ENCODE measurements at places on chromosomes 5 and 9. TPM values are rescaled to one million over a fixed set of nuclear protein-coding genes. Genes with fewer than 3 reads are reported as not detected.

Gene TMOD1
- total RNA-seq, result 1.6 TPM

DNA sequence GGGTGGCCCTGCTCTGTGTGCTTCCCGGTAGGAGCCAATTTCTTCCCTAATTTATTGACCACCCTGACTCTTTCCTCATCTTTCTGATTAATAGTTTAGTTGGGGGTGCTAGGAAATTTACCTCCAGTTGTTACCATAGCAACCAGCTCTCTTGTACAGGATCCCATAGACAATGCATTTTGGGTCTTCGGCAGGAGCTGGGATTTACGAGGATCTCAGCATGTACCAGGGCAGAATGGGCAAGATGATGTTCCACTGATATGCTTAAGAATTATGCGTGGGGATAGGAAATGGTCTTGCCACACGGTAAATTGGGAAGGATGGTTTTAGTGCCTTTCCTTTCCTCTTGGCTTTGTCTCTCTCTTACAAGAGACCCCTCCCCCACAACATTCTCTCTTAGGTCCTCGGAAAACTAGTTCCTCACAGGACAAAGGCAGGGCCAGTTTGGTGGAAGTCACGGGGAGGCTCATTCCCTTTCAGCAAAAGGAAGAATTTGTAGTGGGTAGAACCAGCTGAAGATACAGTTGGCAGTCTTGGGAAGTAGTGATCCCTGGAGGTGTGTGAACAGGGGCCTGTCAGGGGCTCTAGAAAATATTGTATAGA is 133.4 kb upstream of the SHB start:
- no peak for DNase-seq

Gene FBP1
- 2.3 TPM for total RNA-seq

Gene NUTM2G
- not detected for total RNA-seq

Gene PCDHGA4
- 2.1 TPM for total RNA-seq

DNA sequence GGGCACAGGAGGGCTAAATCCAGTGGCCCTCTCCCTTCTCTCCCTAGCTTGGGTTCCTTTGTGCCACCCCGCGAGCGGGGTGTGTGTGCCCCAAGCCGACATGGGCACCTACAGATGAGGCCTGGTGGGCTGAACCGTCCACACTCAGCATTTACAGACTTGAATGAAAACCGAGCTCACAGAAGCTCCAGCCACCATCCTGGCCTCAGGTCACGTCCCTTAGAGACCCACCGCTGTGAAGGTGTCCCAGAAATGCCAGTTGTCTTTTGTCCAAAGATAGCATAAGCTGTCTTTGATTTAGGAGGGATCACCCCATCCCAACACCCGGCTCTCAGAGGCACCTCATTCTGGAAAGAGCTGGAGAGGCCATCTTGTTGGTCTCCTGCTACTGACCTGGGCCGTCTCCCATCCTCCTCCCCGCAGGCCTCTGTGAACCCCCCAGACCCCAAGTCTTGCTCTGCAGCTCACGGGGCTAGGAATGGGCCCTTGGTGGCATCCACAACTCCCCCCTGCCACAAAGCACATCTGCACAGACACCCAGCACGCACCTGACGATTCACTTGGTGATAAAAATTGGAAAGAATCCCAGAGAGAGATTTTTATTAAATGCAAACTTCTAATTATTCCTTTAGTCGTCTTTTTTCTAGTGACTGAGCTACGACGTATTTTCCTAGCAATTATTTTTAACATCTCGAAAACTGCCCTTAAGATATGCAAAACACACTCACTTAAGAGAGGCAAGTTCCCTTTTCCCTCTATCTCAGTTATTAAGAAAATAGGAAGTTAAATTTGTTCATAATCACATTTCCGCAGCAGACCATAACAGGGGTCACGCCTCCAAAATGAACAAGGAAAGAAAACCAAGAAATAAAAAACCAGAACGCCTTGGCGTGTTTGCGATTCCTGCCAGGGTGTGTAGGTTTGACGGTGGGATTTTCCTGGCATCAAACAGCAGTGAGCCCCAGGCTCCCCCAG is 80.5 kb upstream of the LMX1B start:
- DNase-seq, result no peak

Gene LPAR1
- total RNA-seq, result 16.4 TPM

Gene GMCL2
- total RNA-seq, result not detected
